ENCODE measurements at places on chromosomes 11 and 22.

- DNase-seq = no peak
Observed at GRCh38 chr11:73333640-73334383, 25.7 kb downstream of the ARHGEF17 start.

- DNase-seq = no peak
Observed at GRCh38 chr22:42356533-42356932, 75.7 kb downstream of the NFAM1 start.

DNA sequence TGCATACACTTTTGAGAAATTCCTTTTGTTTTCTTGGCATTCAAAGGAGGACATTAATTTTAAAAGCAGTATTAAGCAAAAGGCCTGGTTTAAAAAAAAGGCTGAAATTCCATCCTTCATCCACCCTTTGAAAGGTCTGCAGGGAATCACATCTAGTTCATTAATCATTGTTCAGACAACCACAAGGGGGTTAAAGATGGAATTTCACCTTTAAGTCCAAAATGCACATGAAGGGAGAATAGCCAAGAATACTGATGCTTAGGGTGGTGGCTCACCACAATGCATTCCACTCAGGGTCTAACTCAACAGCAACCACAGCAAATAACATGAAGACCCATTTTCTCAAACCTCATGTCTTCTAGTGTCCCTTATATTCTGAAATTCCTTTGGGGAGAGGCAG is 256.9 kb downstream of the CADM1 start:
- DNase-seq = no peak

DNA sequence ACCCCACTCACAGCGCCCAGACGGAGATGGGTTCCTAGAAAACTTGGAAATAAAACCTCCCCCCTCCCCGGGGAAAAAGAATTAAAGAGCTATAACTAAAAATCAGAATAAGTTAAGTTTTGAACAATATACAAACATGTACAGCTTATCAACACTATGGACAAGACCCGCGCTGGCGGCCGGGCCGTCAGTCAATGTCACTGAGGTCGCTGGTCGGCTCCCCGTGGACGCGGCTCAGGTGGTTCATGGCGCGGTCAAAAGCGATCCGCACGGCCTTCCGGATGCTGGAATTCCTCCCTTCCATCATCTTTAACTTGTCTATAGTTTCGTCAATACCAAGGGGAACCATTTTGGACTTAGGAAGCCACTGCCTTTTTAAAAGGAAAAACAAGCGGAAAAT is 53.6 kb downstream of the BRD1 start:
- DNase-seq = no peak
